Osteoblast (primary cell): ENCODE measurements at places on chromosomes 16 and 17. TPM values are rescaled to one million over a fixed set of nuclear protein-coding genes. Genes with fewer than 3 reads are reported as not detected.
A peak's percentile ranks its signal among the peaks of the same experiment; 100 is the strongest.

DNA sequence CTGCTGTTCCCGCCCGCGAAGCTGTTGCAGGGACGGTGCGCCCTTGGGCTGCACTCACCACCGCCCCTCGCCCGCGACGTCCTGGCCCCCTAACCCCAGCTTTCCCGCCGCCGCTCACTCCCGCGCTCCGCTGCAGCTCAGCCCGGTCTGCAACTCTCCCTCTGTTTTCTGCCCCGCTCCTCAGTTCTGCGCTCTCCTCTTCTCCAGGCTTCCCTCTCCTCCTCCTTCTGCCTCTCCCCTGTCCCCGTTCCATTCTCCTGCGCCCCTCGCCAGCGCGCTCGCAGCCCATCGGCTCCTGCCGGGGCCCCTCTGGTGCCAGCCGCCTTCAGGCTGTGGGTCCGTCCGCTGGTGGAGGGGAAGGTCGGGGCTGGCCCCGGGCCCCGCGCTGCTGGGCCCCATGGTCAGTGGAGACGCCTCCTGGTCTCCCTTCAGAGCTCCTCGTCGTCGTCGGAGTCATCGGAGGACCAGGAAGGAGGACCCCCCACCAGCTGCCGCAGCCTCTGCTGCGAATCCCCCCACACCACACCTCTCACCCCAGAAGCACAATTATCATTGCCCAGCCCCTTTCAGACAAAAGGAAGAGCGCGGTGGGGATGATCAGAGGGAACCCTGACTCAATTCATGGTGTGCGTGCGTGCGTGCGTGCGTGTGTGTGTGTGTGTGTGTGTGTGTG lies 223.2 kb upstream of the FOXF1 start:
- DNase-seq = no peak
- H3K27me3 ChIP-seq = peaks cover 75% of the 10 kb centered on the region
- H3K27ac ChIP-seq = no peak overlapping the region
- no peaks in the 10 kb centered on the region for H3K4me1 ChIP-seq
- no peaks in the 10 kb centered on the region for H3K36me3 ChIP-seq

GRCh38 chr17:66711881-66712321 lies 123.0 kb upstream of the CACNG5 start:
- no peaks in the 10 kb centered on the region for H3K27me3 ChIP-seq
- peaks cover 8% of the 10 kb centered on the region for H3K36me3 ChIP-seq
- no peak overlapping the region for H3K4me3 ChIP-seq

DNA sequence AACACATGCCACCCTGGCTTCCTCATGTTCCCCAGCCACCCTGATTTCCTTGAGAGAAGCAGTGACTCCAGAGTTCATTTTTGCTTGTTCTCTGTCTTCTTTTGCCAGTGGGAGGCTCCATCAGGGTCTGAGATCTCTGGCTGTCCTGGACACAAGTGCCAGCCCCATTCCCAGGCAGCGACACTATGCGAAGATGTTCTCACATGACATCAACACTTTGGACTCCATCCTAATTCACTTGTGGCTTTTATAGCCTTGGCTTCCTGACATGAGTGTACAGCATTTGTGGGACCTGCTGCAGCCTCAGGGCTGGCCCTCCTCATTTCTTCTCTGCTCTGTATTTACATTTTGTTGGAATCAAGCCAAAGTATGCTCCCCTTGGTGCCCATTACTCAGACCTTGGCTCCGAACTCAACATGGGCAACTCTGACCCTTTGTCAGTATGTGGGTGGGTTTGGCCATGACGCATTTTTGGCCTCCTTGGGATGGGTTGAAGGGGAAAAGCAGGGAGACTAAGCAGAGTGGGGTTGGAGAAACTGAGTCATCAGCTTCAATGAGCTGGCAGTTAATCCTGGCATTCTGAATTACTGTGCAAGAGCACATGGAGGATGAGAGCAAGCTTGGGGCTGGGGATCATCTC lies 119.0 kb upstream of the EEF2KMT start:
- H3K27ac ChIP-seq = no peak overlapping the region
- H3K27me3 ChIP-seq = no peaks in the 10 kb centered on the region
- no peaks in the 10 kb centered on the region for H3K4me1 ChIP-seq
- no peak overlapping the region for H3K4me3 ChIP-seq
- DNase-seq = no peak
- H3K36me3 ChIP-seq = no peaks in the 10 kb centered on the region

DNA sequence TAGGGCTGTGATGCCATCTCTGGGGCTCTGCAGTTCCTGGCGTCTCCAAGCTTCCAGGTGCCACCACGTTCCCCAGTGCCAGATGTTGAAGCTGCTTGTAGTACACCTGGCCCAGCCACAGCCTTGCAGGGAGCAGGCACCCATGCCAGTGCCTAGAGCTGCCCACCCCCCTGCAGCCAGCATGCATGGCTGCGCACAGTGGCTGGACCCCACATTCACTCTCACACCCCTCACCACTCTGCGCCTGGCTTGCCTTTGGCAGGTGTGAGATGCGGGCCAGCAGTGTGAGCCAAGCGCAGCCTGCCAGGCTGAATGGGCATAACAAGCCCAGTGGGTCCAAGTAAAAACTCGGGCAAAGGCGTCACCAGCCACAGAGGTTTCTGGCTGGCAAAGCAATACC lies 75.4 kb upstream of the CHMP6 start:
- peaks cover 8% of the 10 kb centered on the region for H3K36me3 ChIP-seq
- no peak overlapping the region for H3K4me3 ChIP-seq
- no peaks in the 10 kb centered on the region for H3K27me3 ChIP-seq
- no peak overlapping the region for H3K27ac ChIP-seq
- no peaks in the 10 kb centered on the region for H3K4me1 ChIP-seq

DNA sequence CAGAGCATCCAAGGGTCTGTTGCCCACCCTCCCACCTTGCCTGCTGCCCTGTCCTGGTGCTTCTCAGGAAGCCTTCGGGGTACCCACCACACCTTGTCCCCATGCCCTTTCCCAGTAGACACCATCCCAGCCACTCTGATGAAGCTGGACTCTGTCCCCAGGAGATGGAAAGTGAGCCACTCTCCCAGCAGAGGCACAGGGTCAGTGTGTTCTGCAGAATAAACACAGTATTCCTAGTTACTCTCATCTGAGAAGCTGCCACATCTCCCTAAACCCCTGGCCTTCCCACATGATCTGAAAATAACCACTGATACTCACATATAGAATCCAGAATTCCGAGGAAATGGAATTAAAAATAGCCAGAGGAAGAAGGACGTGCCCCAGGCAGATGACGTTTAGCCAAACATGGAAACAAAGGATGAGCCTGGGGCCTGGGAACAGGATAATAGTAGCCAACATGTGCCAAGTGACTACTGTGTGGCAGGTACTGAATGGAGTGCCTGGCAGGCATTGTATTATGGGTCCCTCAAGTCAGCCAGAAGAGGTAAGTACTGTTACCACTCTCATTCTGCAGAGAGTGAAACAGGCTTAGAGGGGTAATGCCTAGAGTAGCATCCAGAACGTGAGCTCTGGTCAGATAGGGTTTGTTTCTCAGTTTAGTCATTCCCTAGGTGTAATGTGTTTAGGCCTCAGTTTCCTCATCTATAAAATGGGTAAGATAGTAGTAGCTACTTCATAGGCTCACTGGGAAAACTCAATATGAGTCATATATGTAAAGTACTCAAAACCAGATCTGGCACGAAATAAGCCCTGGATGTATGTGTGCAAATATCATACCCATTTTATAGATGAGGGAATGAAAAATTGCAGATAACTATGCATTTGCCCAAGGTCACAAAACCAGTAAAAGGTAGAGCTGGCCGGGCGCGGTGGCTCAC lies 20.8 kb upstream of the PEMT start:
- H3K4me1 ChIP-seq = no peaks in the 10 kb centered on the region
- no peak for DNase-seq
- no peak overlapping the region for H3K4me3 ChIP-seq
- no peaks in the 10 kb centered on the region for H3K27me3 ChIP-seq
- no peaks in the 10 kb centered on the region for H3K36me3 ChIP-seq

- H3K27me3 ChIP-seq = peaks cover 12% of the 10 kb centered on the region
- H3K36me3 ChIP-seq = no peaks in the 10 kb centered on the region
- H3K4me3 ChIP-seq = no peak overlapping the region
- peaks cover 36% of the 10 kb centered on the region for H3K4me1 ChIP-seq
- no peak overlapping the region for H3K27ac ChIP-seq
- DNase-seq = peak; percentile 95
Measured at GRCh38 chr17:35774499-35774898, 13.8 kb downstream of the C17orf50 start.

- H3K36me3 ChIP-seq = peaks cover 4% of the 10 kb centered on the region
- H3K27ac ChIP-seq = peak overlapping the region; percentile 85
- peak; percentile 92 for DNase-seq
Measured at GRCh38 chr16:3444032-3444388, 530 bp downstream of the NAA60 start.

GRCh38 chr16:59042301-59042700 lies 308.2 kb upstream of the GOT2 start:
- no peak overlapping the region for H3K27ac ChIP-seq
- no peaks in the 10 kb centered on the region for H3K27me3 ChIP-seq
- H3K36me3 ChIP-seq = no peaks in the 10 kb centered on the region
- no peak for DNase-seq
- no peaks in the 10 kb centered on the region for H3K4me1 ChIP-seq

DNA sequence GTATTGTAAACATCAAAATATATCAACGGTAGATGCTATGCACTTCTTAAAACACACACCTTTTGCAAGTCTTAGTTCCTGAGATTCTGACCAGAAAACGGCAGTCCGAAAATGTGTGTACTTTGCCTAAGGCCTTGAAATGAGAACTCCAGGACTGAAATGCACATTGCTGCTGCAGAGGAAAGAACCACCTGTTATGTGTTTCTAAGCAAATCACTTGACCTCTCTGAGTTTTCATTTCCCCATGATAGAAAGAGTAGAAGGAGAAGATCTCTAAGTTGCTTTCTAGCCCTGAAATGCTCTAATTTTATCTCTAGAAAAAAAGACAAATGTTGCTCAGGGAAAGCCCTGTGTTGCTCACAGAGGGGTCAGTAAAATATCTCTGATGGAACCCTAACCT lies 9.9 kb downstream of the CCDC182 start:
- no peak overlapping the region for H3K4me3 ChIP-seq
- DNase-seq = no peak
- no peak overlapping the region for H3K27ac ChIP-seq
- H3K4me1 ChIP-seq = no peaks in the 10 kb centered on the region
- H3K27me3 ChIP-seq = peaks cover 4% of the 10 kb centered on the region

DNA sequence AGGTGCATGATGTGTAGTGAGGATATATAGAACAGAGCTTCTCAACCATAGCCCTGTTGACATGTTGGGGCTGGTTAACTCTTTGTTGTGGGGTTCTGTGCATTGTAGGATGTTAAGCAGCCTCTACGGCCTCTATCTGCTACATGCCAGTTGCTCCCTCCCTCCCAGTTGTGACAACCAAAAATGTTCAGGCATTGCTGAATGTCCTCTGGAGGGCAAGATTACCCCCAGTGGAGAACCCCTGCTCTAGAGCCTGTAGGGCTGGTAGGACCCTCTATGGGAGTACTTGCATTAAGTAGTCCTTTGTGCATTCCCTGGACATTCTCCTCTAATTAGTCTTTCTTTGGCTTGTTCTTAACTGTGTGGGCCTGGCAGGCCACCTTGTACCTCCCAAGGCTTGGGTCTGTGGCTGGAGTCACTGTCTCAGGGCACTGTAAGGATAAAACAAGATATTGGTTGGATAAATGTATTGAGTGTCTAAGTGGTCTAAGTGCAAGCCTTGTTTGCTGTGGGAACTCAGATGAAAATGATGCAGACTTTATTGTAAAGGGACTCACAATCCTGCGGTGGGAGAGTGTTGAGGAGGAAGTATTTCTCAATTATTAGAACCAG lies 19.8 kb upstream of the MYO1D start:
- no peak overlapping the region for H3K27ac ChIP-seq
- H3K27me3 ChIP-seq = no peaks in the 10 kb centered on the region
- DNase-seq = no peak
- H3K4me3 ChIP-seq = no peak overlapping the region

- peaks cover 36% of the 10 kb centered on the region for H3K4me1 ChIP-seq
- DNase-seq = peak; percentile 82
Measured at GRCh38 chr17:30376621-30377452, 1.9 kb upstream of the CPD start.

DNA sequence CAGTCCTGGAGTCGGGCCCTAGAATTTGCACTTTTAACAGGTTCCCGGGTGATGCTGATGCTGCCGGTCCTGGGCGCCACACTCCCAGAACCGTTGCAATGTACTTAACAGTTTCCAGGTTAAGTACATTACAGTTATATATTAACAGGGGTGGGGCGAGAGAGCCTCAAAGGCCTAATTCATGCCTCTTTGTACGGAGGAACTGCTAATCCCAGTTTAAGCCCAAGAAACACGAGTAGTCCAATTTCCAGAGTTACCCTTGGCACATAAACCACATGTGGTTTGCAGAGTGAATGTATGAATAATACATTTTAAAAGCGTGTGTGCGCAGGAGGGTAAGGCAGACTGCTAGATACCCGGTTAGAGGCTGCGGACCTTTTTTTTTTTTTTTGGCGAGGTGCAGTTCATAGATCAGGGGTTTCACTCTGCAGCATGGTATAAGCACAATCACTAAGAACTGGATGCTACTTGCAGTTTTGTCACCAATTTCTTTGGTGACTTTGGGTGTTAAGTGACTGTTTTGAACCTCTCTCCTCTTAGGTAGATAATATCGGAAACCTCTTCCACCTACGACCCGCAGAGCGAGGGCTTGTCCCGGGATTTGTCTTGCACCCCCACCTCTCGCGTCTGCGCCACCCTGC lies 713 bp downstream of the COX11 start:
- peaks cover 19% of the 10 kb centered on the region for H3K36me3 ChIP-seq
- no peaks in the 10 kb centered on the region for H3K27me3 ChIP-seq
- DNase-seq = no peak
- peak overlapping the region; percentile 83 for H3K27ac ChIP-seq
- peaks cover 14% of the 10 kb centered on the region for H3K4me1 ChIP-seq
- peak overlapping the region; percentile 99 for H3K4me3 ChIP-seq

- H3K27me3 ChIP-seq = no peaks in the 10 kb centered on the region
- H3K27ac ChIP-seq = peak overlapping the region; percentile 61
- peaks cover 47% of the 10 kb centered on the region for H3K4me1 ChIP-seq
Measured at GRCh38 chr17:29588562-29589411, 661 bp downstream of the GIT1 start.

DNA sequence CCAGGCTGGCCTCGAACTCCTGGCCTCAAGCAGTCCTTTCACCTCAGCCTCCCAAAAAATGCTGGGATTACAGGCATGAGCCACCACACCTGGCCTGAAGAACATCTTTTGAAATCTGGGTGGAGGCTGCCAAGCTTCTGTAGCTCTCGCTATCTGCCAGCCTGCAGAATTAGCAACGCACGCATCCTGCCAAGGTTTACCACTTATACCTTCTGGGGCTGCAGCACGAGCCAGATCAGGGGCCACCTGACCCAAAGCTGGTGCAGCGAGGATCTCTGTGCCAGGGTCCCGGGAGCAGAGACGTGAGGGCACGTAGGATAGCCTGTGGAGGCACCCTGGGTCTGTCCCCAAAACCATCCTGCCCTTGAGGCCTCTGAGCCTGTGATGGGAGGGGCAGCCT lies 22.2 kb downstream of the SLC38A8 start:
- no peaks in the 10 kb centered on the region for H3K36me3 ChIP-seq
- H3K4me3 ChIP-seq = no peak overlapping the region
- no peak overlapping the region for H3K27ac ChIP-seq
- DNase-seq = no peak
- H3K4me1 ChIP-seq = peaks cover 5% of the 10 kb centered on the region

- H3K27me3 ChIP-seq = no peaks in the 10 kb centered on the region
- no peaks in the 10 kb centered on the region for H3K4me1 ChIP-seq
- no peak overlapping the region for H3K4me3 ChIP-seq
Measured at GRCh38 chr16:64250866-64251265, 871.0 kb downstream of the CDH11 start.

ARL5C gene
- not detected in 2 replicates for total RNA-seq

ADAT1 gene
- 46.0 and 54.8 TPM in 2 replicates for total RNA-seq

MYH2 gene
- not detected in 2 replicates for total RNA-seq

TMEM100 gene
- 0.36 and 0.59 TPM in 2 replicates for total RNA-seq

ABCA6 gene
- 30.4 and 31.8 TPM in 2 replicates for total RNA-seq

FBXL16 gene
- not detected in 2 replicates for total RNA-seq

IKZF3 gene
- not detected in 2 replicates for total RNA-seq

ACSM3 gene
- total RNA-seq = 0.88 and 1.1 TPM in 2 replicates
